ENCODE measurements at places on chromosomes 2 and 18.
A peak's percentile ranks its signal among the peaks of the same experiment; 100 is the strongest.

- no peak for DNase-seq
Observed at GRCh38 chr2:147773479-147773878, 71.3 kb upstream of the ACVR2A start.

DNA sequence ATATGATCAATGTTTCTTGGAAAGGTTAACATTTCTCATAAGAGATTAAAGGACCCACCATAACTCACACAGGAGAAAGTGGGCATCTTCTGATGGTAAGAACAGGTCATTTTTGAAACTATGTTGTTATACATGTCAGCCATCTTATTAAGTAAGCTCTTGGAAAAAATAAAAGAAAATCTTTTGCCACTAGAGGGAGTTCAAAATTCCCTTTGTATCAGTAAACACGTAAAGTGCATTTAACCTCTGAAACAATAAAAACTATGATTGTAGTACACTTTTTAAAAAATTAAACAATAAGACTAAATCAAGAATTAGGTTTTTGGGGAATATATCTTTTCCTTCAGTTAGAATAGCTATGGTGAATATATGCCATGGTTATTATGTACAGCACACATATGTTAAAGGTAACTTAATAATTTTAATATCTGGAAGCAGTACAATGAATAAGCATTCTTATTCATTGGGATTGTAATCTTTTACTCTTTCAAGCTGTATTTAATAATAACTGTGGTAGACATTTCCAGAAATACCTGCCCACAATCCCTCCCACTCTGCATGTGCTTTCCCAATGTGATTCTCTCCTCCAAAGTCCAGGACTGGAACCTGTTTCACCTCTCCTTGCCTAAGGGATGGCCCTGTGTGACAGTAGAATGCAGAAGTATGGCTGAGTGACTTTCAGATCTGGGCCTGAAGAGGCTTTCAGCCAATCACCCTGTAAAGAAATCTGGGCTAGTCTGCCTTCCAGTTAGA, 64.2 kb downstream of the RBMS1 start:
- DNase-seq, result no peak

GRCh38 chr2:187545238-187545751, 8.9 kb downstream of the TFPI start:
- no peak for DNase-seq

- no peak for DNase-seq
Observed at GRCh38 chr2:70703900-70704549, 64.0 kb downstream of the ADD2 start.

DNA sequence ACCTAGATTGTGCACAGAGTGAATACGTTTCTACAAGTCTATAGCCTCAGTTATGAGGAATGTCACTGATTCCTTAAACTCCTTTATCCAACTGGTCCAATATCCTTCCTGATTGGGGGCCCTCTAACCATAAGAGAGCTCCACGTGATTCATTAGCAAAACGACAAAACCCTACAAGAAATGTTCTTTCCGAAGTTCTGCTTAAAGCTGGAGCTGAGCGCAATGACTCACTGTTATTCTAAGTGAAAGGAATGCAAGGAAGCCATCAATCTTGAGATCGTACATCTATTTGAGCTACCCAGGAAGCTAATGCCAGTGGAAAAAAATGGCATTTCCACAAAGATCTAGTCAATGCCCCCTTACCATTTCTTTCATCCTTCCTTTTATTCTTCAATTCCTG, 354.9 kb upstream of the CDH20 start:
- DNase-seq, result no peak

DNA sequence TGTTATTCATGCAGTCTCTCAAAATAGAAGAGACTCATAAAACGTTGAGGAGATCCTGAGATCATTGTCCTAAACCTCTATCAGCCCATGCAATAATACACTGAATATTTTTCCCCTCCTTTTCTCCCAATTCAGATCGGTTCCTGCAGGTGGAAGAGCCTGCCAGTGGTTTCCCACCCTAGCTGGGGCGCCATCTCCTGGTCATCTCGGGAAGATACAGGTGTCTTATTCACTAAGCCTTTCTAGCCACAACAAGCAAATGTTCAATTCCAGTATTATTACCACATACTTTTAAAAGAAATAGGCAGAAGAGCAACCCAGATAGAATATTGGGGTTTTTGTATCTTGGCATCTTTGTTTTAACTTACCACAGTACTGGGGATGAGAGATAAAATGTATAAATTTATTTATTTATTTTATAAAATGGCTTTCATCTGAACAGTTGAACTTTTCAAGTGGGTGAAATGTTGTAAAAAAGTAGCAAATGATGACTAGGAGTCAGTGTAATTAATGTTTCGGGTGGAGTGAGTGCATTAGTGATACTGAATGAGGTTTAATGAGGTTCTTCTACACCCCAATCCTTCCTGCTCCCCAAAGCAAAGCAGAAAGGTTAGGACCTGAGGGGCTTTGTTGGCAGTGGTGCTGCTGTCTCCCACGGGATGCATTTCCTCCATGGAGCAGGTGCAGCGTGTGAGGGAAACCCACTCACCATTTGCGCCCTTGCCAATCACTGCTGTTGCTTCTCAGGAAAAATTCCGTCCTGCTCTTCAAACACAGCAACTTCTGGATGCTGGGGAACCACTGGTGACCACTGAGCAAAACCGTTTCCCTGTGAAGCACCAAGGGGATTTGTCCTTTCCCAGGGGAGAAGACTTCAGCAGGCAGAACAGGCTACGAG, 147.1 kb upstream of the FHL2 start:
- no peak for DNase-seq

DNA sequence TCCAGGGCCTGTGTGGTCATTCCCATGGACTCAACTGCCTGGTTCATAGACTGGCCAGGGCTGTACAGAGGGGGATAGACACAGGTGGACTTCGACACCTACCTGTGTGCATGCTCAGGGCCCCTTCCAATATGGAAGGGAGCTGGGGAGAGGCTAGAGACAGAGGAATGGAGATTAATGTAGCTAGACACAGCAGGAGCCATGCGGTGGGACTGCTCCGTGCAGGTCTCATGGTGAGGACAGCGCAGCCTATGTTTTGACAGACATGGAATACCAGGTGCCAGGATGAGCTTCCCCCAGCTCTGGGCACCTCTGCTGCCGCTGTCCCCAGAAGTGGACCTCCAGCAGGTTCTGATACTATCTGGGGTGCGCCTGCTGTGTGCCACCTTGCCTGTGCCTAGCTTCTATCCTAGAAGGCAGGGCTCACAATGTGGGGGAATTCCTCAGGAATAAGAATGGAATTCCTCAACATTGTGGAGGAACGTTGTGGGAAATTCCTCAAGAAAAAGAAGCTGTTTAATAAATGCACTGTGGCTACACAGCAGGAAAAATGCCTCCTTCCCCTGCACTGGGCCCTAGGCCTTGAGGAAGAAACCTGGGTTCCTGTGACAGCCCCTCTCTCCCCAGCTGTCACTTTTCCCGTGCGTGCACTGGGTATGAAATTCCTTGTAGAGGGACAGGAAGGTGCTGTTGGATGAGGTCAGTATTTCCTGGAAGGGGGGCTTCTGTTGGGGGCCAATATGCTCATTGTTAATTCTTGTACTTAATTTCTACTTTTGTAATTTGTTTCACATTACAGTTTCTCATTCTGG, 7.3 kb downstream of the IL1R1 start:
- DNase-seq, result no peak

- DNase-seq, result no peak
Observed at GRCh38 chr2:50751311-50752031, 280.5 kb downstream of the NRXN1 start.

DNA sequence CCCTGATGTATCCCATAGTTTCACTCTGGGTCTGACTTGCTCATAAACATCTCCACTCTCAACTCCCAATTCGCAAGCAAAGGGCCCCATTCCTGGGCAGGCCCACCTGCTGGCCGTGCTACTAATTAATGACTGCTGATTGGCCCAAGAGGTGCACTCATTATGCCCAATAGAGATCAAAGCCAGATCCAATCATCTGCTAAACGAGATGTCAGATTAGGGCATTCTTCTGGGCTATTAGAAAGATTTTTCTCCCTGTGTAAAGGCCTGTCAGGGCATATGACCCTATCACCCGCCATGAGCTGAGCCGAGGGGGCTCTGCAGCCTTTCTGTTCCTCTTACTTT, 103.4 kb upstream of the HAAO start:
- DNase-seq, result no peak

DNA sequence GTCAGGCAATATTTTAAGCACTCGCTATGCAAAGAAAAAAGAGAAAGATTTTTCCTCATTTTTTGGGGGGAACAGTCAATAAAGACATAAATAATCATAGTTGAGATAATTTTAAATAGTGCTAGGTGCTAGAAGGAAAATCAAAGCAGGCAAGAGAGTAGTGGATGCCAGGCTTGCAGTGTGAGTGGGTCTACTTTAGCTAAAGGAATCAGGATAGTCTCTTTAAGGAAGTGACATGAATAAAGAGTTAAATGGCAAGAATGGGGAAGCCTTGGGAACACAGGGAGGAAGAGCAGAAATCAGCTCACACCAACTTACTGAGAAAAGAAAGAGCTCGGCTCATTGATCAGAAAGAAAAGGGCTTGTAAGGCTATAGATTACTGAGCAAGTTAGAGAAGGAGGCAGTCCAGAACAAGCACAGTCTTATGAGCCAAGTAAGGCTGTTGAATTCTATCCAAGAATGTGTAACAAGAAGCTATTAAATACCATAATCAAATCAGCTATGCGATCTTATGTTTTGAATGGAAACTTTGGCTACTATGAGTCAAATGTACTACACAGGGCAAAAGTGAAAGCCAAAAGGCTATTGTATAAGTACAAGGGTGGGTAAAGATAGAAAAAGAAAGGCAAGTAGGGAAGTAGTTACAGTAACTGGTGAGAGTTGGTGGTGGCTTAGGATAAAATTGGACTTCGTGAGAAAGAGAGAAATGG, 833.8 kb upstream of the PIK3C3 start:
- peak; percentile 54 for DNase-seq

GRCh38 chr2:239947729-239948045, 77.5 kb downstream of the NDUFA10 start:
- no peak for DNase-seq

GRCh38 chr2:201275990-201276389, 15.7 kb downstream of the CASP8 start:
- no peak for DNase-seq

DNA sequence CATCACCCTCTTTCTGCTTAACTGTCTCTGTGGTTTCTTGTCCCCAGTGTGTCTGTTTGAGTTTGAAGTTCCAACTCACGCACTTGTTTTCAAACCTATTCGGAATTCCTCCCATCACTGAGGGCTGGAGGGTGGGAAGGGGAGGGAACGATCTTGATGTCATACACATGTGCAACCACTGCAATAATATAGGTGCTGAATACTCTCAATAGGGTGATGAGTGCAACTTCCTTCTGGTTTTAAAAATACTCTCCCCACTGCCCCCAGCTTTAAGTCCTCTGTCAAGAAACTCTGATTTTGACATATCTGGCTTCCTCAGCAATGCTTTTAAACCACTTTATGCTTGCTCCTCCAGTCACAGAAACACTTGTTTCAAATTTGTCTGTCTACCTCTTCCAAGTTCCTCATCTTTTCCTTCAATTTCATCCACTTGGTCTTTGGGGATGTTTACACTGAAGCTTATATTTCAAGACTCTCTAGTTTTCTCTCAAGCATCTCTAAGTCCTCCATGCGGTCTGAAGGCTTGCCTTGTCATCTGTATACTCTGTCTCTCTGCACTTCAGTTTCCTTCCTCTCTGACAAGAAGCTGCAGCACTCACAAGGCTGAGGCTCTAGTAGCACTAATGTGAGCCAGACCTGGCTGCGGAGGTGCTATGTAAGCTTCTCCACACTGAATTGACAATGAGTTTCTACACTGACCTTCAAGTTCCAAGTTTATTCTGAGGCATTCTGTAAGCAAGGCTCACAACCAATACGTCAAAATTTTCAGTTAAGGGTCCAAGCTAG, 422.3 kb downstream of the ZEB2 start:
- no peak for DNase-seq

DNA sequence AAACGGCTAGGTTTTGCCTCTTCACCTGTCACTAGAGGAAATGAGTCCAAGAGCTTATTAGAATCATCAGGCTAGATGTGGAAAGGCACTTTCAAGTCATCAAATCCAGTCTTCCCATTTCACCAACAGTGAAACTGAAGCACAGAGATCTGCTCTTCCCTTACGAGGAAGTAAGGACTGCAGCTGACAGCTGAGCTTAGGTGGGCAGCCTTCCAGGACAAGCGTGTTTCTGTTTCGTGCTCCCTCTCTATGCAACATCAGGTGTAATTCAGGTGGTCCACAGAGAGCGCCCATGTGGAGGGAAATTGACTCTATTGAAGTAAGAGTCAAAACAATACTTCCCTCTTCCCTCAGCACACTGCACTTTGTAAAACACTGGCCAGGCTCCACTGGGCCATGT, 5.5 kb downstream of the CYRIA start:
- no peak for DNase-seq

GRCh38 chr2:237161189-237161588, 75.5 kb downstream of the COPS8 start:
- no peak for DNase-seq

DNA sequence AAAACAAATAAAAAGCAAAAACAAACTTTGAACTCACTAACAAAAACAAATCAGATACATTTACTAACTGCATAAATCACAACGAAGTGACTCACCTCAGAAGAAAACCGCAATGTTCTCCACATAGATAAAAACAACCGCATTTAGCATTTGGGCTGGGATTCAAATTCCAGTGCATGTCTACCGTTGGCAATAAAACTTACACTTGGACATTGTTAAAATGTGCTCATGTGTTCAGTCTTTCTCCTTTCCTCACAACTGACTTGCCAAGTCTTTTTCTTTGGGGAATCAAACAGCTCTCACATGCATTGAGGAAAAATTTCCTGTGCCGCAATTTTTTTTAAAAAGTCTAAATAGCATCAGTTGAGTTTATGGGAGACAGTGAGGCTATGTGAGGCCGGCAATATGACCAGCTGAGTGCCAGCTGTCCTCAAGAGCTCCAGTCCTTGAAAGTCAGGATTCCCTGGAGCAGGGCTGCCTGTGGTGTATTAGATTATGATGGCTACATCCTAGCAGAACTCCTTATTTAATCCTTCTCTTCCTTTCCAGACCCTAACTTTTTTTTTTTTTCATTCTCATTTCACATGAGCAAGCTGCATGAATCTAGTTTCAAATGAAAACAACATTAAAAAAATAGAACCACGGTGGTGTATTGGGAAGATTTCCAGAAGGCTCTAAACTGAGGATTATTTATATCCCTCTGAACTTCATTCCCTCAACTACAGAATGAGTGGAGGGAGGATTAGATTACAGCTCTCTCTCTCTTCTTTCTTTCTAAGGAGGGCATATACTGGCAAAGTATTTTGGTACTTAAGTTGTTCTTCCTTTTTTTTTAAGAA, 70.2 kb upstream of the MEIS1 start:
- DNase-seq, result peak; percentile 45

- no peak for DNase-seq
Observed at GRCh38 chr2:158542577-158542976, 85.8 kb downstream of the PKP4 start.

- no peak for DNase-seq
Observed at GRCh38 chr18:49304751-49305150, 155.7 kb downstream of the DYM start.

DNA sequence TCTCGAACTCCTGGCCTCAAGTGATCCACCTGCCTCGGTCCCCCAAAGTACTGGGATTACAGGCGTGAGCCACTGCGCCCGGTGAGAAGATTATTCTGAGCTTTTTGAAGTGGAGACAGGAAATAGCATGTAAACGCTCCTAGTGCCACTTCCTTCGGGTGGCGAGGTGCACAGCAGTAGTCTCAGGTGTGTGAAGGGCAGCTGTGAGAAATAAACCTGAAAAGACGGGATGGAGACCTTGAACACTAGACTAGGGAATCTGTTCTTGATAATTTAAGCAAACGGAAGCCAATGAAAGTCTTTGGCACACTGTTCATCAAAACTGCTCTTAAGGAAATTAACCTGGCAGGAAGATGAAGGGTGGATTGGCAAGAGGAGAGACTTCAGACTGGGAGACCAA, 439 bp upstream of the PLEKHH2 start:
- no peak for DNase-seq

GRCh38 chr2:168049609-168050008, 197.8 kb downstream of the STK39 start:
- DNase-seq, result no peak

Data from GM04503 (cell line).